ENCODE measurements at places on chromosomes 11 and 22. TPM values are rescaled to one million over a fixed set of nuclear protein-coding genes. Genes with fewer than 3 reads are reported as not detected.

Gene NDUFV1
- 157 TPM for total RNA-seq

Gene PLAAT4
- total RNA-seq = 91.2 TPM

Gene ZNF214
- total RNA-seq = not detected

Gene TTLL12
- 32.8 TPM for total RNA-seq

Gene KRTAP5-7
- total RNA-seq = not detected

Gene OR56A1
- total RNA-seq = not detected

Gene SAMM50
- 45.4 TPM for total RNA-seq

Gene TNNI2
- total RNA-seq = 2.4 TPM

Gene DEPDC7
- 1.8 TPM for total RNA-seq

Gene FOLH1
- 0.94 TPM for total RNA-seq

Gene CHADL
- 1.2 TPM for total RNA-seq

Gene RAG2
- not detected for total RNA-seq

Gene PAFAH1B2
- 108 TPM for total RNA-seq

Gene PTPRJ
- 9.8 TPM for total RNA-seq

Gene CST6
- 6.2 TPM for total RNA-seq

Measured in omental fat pad (tissue), 4 donors.